ENCODE measurements at places on chromosomes 11 and 22.

GRCh38 chr11:12569499-12570425 lies 104.5 kb upstream of the TEAD1 start:
- DNase-seq, result no peak

GRCh38 chr11:67253872-67254624 lies 12.2 kb upstream of the GRK2 start:
- peak; percentile 30 for DNase-seq

- peak; percentile 46 for DNase-seq
Observed at GRCh38 chr11:15507592-15507991, 392.9 kb downstream of the INSC start.

- no peak for DNase-seq
Observed at GRCh38 chr22:22155146-22155545, 89.4 kb upstream of the VPREB1 start.

DNA sequence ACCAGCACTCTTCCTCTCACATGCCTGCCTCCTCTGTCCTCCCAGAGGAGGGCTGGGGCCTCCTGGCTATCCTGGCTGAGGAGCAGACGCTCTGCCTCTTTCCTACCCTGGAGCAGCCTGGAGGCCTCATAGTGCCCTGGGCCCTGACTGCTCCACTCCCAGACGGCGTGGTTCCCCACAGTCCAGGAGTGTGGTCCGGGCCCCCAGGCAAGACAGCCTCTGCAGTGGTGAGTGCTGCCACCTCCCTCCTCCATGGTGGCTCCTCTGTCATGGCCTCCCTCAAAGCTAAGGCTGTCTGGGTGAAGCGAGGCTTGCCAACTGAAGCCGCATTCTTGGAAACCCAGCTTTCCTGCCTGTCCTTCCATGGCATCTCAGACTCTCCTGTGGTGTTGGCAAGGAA lies 19.8 kb downstream of the GAB4 start:
- no peak for DNase-seq

- DNase-seq, result no peak
Observed at GRCh38 chr11:86571273-86571948, 101.0 kb downstream of the ME3 start.

GRCh38 chr11:19239039-19239438 lies 1.7 kb downstream of the E2F8 start:
- no peak for DNase-seq

DNA sequence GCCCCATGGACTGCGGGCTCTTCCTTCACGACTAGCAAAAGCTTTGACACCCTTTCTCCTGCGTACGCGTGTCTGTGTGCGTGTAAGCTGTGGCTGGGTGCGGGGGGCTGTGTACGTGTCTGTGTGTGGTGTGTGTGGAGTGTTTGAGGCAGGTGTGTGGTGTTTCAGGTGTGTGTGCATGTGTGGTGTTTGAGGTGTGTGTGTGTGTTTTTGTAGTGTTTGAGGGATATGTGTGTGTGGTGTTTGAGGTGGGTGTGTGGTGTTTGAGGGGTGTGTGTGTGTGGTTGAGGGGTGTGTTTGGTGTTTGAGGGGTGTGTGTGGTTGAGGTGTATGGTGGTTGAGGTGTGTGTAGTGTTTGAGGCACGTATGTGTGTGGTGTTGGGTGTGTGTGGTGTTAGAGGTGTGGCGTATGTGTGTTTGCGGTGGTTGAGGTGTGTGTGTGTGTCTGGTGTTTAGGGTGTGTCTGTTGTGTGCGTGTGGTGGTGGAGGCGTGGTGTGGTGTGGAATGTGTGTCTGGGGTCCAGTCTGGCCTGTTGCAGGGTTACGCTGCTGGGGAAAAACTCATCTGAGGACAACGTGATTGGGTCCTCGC lies 687 bp upstream of the ARSA start:
- peak; percentile 11 for DNase-seq

- DNase-seq, result no peak
Observed at GRCh38 chr11:67606093-67606491, 644 bp upstream of the NDUFV1 start.

DNA sequence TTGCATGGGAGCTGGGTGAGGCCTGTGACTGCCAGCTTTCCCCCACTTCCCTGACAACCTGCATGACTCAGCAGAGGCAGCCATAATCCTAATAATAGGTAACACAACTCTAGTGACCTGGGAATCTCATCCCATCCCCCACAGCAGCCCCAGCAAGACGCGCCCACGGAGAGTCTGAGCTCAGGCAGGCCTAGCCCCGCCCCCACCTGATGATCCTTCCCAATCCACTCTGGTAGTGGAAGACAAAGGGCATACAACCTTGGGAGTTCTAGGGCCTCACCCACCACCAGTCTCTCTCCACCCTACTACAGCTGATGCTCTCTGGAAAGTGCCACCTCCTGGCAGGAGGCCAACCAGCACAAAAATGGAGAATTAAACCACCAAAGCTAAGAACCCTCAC lies 60.3 kb downstream of the CWF19L2 start:
- no peak for DNase-seq

DNA sequence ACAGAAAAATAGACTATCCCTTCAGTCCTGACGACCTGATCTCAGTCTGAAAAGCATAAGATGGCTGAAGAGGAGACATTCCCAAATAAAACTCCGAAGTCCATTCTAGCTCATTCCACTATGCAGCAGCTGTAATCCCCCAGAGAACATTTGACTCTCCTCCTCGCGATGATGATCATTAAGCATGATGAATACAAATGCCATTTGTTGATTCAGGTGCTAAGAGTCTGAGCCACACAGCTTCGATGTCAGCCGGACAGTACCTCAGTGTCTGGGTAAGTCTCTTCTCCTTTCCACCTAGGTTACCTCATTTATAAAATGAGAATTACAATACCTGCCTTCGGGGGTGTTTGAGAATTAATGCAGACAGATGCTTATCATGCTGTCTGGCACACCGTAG lies 94.8 kb downstream of the TENM4 start:
- DNase-seq, result no peak

DNA sequence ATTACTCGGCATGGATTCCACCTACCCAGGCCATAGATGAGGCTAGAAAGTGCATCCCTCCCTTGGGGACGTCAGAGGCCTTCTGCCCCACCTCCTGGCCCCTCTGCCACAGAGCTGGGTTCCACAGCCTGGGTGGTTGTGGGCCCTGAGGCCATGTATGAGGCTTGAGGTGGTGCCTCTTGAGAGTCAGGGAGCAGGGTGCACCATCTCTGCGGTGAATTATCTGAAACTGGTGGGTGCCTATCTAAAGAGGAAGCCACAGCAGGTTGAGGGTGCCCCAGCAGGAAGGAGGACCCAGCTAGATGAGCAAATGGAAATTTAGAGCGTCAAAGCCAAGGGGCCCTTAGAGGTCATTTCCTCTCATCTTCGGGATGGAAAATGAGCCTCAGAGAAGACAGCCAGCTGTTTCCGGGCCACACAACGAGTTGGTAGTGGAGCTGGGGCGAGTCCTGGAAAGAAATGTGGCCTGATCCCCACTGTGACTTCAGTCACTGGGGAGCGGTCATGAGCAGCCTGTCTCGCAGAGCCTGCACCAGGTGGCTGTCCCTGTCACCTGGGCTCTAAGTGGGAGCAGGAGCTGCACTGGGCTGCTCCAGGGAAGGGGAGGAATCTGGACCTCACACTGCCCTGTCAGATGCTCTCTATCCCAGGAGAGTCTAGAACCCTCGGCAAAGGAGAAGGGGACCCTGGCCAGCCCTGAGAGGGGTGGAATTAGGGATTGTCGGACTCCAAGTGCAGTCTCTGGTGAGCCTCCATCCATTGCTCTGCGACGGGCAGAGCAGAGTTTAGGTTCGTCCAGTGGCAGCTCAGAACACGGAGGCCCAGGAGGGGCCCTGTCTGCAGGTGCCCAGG lies 7.3 kb downstream of the ADORA2A start:
- DNase-seq, result peak; percentile 41

DNA sequence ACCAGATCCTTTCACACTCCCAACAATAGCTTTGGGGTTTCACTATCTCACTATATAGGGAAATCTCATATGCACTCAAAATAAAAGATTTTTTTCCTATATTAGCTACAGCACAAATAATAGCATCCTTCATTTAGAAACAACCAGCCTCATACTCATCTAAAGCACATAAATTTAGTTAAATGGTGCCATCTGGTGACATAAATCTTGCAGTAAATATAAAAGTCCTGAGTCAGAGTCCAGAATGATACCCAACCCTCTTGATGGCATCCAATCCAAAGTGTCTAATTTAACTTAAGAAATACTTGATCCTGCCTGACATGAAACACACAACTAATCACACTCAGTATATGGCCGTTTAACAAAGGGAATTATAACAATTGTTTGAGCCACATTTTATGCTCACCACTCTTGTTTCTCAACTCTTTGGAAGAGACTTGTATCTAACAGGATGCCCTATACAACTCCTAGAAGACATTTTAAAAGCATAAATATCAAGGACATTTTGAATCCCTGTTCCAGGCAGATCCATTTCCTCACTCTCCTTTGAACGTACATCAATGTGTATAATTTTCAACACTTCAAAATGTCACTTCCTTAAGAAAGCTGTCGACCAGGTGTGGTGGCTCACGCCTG lies 36.2 kb downstream of the DLG2 start:
- DNase-seq, result peak; percentile 66

- peak; percentile 22 for DNase-seq
Observed at GRCh38 chr11:119055901-119056300, 1.1 kb downstream of the HYOU1 start.

DNA sequence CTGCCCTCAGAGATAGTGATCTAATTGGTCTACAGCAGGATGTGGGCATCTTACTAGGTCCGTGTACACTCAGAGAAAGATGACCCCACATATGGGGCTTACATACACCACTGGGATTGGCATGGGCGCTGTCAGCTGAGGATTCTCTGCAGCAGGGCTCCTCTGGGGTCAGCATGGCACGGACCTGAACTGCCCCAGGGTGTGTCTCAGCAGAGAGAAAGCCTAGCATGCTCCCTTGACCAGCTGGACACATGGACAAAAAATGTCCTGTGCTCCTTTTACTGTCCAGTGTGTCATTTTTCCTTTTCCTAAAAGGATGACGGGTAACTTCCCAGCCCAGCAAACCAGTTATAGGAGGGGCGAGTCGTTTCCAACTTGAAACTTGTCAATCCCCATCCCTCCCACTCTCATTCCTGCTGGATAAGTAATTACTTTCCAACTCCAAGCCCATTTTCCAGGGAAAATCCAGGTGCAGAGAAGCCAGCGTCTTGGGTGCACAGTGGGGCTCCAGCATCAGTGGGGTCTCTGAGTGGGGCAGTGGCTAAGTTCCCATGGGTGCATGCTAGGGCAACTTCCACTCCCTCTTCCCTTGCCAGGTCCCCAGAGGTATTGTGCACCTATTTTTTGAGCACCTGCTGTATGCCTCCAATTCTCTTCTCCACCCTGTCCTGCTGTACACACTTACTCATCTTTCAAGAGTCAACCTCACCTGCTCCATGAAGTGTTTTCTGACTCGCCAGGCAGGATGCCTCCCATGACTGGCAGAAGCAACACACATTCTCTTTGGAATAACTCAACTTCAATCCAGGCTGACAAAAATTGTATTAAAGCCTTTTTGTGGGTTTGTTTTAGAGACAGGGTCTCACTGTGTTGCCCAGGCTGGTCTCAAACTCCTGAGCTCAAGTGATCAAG lies 5.0 kb downstream of the VSTM5 start:
- DNase-seq, result no peak

DNA sequence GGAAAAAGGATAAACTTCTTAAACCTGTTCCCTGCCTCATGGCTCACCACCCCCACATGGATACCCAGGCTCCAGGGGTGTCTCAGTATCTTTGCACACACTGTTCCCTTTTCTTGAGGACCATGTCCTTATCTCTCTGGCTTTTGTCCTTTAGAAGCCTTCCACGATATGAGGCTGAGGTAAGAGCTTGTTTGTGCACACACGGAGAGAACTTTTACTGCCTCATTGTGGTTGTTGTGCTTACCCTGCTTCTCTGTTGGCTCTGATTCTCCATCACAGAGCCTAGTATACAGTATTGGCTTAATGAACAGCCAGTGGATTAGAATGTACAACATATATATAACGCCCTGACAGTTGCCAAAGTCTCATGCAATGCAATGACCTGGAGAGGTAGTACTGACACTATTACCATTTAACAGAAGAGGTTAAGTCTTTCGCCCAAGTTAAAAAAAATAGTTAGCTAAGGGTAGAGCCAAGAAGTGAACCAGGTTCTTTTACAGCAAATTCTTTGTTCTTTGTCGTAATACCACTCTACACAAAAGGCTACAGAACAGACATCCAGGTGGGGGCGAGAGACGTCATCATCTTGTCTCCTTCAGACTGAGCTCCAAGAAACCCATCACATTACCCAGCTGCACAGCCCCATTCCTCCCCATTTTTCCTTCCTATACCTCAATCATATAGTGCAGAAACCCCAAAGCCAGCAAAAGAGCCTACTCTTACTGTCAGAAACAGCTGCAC lies 117.3 kb downstream of the PLEKHA7 start:
- DNase-seq, result peak; percentile 24

DNA sequence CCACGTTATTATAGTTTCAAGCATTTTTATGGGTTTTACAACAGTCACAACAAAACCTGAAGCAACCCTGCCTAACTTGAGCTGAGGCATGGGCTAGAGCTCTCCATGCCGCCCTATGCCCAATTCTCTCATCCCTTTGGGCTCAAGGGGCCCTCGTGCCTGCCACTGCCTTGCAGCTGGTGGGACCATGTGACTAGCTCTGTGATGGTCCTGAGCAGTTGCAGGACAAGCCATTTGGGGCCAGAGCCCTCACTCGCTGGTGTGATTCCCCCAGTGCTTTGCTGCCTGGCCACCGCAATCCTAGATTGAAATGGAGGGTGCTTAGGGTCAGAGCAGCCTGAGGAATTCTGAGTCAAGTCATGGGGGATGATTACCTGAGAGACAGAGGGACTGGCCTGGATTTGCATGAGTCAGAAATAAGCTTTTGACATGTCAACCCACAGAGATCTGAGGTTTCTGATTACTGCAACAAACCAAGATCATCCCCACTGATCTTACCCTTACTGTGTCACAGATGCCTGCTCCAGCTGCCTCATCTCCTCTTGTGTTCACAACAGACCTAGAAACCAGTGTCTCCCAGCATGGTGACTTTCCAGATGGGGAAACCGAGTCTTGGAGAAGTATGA lies 323.7 kb downstream of the BRD1 start:
- DNase-seq, result no peak

- no peak for DNase-seq
Observed at GRCh38 chr11:45852712-45853101, 5.4 kb downstream of the CRY2 start.

DNA sequence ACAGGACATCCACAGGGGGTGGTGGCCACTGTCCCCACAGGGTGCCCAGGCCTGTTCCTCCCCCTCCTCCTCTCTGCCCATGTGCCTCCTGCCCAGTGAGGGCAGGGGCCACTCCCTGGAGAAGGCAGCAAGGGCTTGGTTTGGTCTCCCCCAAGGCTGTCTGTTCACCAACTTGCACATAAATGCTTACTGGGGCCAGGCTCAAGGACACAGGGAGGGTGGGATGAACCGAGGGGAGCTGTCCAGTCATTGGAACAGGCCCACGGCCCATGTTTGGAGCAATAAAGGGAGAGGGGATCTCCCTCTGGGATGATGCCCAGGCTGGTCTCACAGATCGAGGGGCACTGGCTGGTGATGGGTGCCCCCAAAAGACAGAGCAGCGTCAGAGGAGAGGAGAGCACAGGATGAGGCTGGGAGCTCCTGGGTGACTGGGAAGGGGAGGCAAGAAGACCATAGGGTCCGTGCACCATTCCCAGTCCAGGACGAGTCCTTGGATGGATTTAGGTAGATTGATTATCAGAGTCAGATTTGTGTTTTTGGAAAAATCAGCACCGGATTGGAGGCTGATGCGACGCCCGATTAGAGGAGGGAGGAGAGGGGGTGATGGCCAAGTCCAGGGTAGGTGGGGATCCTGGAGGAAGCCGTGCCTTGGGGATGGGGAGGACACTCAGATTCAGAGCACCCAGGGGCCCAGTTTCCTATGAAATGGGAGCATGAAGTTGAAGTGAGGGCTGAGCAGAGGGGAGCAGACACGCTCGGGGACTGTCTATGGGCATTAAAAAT lies 1.1 kb downstream of the IGLL5 start:
- no peak for DNase-seq

GRCh38 chr11:34226210-34226609 lies 120.8 kb downstream of the NAT10 start:
- DNase-seq, result no peak
